Epithelial cell of alveolus of lung (primary cell): ENCODE measurements at places on chromosomes 5 and 9. TPM values are rescaled to one million over a fixed set of nuclear protein-coding genes. Genes with fewer than 3 reads are reported as not detected.

Gene GPX3
- total RNA-seq = 5.7 and 35.0 TPM in 2 replicates

Gene OSMR
- 43.8 and 124 TPM in 2 replicates for total RNA-seq

Gene CDC20B
- total RNA-seq = under 0.01 TPM in 1 of 2 replicates, not detected in the other

Gene PLAA
- 26.0 and 29.3 TPM in 2 replicates for total RNA-seq

Gene ZDHHC11B
- total RNA-seq = not detected in 2 replicates
